ENCODE measurements at places on chromosomes 12 and 14.

GRCh38 chr12:25785134-25785533 lies 173.3 kb upstream of the RASSF8 start:
- no peak for DNase-seq

GRCh38 chr12:55385891-55386290 lies 14.4 kb upstream of the OR6C65 start:
- DNase-seq = no peak

- no peak for DNase-seq
These were observed 143.8 kb upstream of the VASH1 start for GRCh38 chr14:76617440-76617839.

DNA sequence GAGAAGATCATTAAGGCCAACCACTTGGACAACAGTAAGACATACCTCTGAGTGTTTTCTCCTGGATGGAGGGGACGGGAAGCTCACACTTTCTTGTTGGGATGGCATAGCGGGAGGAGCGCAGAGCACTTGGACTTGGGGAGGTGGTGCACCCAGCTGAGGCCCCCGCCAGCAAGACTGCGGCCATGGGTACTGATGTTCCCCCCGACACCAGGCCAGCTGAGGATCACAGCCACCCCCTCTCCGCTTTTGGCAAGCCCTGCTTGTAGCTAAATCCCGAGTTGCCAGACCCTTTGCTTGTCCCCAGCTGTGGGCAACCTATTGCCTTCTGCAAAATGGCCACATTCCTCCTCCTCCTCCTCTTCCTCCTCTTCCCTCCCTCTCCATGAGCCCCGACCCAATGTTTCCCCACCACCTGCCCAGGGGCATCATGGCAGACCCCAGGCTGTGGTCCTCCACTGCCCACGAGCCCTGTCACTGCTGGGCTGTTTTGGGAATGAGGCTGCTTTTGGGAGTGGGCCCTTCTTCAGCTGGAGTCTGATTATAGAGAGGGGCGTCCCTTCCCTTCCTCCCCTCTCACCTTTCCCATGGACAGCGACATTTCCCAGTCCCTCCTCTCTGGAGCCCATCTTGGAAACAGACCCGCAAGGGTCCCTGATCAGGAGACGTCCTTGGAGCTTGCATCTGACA lies 62.8 kb downstream of the PRMT8 start:
- DNase-seq = no peak

DNA sequence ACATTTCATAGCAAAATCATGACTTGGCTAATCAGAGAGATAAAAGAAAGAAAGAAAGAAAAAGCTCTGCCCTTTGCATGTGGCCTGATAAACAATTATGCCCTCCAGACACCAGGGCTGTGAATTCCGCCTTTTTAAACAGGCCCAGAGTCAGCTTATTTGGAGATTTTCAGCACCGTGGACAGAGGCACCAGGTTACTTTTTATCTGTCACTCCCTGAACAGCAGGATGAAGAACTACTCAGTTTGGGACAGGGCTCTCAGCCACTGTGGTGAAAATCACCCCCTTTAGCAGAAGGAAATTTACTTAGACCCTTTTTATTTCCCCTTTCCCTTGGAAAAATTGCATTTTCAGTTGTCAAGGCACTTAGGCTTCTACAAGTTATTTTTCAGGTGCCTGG lies 359.9 kb downstream of the NRXN3 start:
- no peak for DNase-seq

- no peak for DNase-seq
These were observed 71.4 kb downstream of the RIC8B start for GRCh38 chr12:106845902-106846301.

- no peak for DNase-seq
These were observed 4.8 kb downstream of the CD163 start for GRCh38 chr12:7498809-7499208.

DNA sequence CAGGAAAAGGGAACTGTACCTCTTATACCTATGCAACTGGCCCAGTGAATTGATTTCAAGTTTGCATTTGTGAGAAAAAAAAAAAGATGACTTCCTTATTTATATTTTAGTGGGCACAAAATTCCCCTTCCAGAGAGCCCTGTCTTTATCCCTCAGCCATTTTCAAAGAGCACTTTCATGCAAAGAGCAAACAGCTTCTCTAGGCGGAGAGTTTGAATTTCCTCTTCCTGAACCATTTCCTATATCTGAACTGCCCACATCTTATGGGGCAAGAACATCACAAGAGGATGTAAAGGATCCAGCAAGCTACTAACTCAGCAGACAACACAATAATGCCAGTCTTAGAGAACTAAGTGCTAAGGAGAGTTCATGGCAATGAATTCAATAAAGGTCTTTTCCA lies 22.3 kb upstream of the PLXNC1 start:
- DNase-seq = peak; percentile 8

GRCh38 chr12:103839609-103840461 lies 1.2 kb downstream of the NT5DC3 start:
- no peak for DNase-seq

DNA sequence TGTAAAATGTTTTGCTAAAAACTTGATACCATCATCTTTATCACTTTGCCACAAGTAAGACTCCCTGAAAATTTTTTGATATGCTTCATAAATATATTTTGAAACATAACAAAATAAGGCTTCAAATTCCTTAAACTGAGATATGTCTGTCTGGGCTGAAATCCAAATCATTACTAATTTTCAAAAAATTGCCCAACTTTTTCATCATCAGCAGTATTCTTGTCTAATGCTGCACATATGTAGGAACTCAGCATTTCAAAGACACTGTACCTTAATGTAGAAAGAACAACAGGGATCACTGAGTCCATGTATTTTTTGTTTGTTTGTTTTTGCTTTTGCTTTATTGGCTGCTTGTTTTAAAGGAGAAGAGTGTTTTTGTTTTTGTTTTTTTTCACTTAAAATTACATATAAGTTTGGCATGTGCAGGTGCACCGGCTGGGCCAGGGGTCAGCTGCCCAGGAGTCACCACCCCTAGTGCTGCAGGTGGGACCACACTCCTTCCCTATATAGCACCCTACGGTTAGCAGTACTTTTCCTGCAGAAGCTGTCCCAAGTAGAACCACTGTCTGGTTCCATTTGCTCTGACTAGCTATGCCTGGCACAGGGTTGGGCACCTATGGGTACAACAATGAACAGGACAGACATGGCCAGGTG lies 231.2 kb downstream of the PIK3C2G start:
- DNase-seq = no peak

DNA sequence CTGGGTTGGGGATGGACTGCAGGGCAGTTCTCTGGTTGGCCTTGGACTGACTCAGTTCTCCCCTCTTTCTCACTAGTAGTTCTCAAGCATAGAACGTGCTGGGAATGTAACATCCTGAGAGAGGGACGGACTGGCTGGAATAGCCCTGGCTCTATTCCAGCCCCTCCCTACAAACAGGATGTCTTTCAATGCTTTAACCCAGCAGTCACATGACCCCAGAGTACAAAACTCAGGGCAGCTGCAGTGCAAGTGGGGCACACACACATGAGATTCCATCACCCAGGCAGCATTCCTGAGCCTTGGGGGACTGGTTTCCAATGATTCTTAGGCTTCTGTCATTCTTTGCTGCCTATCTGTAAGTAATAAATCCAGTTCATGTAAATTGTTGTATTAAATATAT lies 1.6 kb upstream of the ACOT6 start:
- no peak for DNase-seq

DNA sequence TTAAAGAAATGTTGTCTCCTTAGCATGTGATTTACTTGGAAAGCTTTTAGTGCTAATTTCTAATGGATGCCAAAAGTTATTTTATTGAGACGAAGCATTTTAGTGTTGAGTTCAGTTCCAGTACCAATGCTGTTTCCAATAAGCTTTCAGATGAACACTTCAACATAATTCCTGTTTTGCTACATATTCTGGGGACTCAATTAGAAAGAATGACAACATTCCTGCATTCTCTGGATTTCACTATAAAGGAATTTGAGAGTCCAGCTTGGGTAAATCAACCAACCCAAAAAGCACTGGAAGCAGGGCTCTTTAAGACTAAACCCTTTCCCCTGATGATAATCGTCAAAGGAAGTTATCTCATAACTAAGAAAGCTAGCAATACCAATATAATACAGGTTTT lies 353.0 kb upstream of the TMTC1 start:
- DNase-seq = no peak

DNA sequence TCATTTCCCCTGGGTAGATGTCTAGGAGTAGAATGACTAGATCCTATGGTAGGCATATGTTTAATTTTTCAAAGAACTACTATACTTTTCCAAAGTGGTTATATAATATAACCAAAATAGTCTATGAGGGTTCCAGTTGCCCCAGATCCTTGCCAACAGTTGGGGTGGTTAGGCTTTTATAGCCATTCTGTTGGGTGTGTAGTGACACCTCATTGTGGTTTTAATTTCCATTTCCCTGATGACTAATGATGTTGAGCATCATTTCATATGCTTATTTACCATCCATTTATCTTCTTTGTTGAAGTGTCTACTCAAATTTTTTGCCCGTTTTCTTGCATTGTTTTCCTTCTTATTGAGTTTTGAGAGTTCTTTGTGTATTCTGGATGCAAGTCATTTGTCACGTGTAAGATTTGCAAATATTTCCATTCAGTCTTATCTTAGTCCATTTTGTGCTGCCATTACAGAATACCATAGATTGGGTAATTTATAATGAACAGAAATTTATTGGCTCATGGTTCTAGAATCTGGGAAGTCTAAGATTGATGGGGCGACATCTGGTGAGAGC lies 4.7 kb downstream of the SYNE2 start:
- peak; percentile 78 for DNase-seq

DNA sequence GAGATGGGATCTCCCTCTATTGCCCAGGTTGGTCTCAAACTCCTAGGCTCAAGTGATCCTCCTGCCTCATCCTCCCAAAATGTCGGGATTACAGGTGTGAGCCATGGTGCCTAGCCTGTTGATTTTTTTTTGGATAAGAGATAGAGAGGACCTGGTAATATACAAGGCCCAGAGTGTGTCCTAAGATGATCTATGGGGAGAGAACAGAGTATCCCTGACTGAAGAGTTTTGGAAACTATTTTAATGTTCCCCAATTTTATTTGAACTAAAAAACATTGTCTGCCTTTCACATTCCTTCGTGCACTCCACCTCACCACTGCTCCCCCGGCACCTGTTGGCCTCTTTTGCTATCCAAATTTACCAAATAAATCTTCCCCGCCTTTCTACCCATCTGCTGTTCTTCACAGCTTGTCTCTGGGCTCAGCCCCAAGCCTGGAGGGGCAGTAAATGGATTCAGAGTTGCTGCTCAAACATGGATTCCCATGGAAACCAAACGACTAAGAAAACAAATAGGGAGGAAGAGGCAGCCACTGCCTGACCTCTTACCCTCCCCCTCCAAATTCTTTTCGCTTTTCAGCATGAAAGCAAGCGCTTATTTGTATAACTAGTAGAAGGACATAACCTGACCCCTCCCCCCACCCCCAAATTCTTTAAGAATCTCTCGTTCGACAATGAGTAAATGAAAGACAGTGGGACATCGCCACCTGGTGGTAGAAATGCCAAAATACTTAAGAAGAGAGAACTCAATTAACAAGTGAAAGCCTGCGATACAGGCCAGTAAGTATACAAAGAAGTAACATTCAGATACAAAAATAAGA lies 22.6 kb downstream of the OR10G3 start:
- DNase-seq = peak; percentile 87

GRCh38 chr14:61712137-61712536 lies 16.8 kb downstream of the HIF1A start:
- DNase-seq = no peak

GRCh38 chr12:53972152-53972702 lies 699 bp upstream of the HOXC11 start:
- no peak for DNase-seq

GRCh38 chr12:105359856-105360255 lies 29.4 kb downstream of the C12orf75 start:
- DNase-seq = no peak

DNA sequence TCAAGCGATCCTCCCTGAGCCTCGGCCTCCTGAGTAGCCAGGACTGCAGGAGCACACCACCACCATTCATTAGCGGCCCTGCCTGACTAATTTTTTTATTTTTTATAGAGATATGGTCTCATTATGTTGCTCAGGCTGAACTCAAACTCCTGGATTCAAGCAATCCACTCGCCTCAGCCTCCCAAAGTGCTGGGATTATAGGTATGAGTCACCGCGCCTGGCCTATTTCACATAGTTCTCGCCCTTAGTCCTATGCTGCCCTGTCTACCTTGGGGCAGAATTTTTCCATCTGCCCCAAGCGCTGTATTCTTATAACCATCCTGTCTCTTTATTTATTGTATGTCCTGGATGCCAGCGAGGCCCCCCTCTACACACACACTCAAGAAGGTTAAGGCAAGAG lies 50.9 kb upstream of the BCL2L14 start:
- no peak for DNase-seq

- no peak for DNase-seq
These were observed 1.2 kb downstream of the ZNF410 start for GRCh38 chr14:73887694-73888459.

GRCh38 chr14:20684662-20685456 lies 499 bp downstream of the RNASE4 start:
- DNase-seq = no peak

- no peak for DNase-seq
These were observed 87.9 kb downstream of the DAD1 start for GRCh38 chr14:22500954-22501726.

DNA sequence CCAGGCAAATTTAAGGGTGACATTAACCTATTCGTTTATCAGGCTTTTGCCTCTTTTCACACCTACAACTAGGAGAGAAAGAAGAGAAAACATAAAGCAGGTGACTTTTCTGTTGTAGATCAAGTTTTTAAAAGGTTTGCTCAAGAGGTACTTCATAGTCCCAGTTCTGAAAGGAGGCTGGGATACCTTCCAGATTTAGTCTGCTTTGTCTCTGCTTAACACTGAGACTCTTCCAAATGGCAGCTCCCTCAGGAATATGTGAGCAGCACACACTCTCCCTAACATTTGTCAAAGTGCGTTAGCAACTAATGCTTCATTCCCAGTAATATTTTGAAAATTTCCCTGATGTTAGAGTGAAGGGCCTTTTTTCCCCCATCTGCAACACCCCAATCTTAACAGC lies 133.7 kb upstream of the RASSF8 start:
- DNase-seq = no peak

DNA sequence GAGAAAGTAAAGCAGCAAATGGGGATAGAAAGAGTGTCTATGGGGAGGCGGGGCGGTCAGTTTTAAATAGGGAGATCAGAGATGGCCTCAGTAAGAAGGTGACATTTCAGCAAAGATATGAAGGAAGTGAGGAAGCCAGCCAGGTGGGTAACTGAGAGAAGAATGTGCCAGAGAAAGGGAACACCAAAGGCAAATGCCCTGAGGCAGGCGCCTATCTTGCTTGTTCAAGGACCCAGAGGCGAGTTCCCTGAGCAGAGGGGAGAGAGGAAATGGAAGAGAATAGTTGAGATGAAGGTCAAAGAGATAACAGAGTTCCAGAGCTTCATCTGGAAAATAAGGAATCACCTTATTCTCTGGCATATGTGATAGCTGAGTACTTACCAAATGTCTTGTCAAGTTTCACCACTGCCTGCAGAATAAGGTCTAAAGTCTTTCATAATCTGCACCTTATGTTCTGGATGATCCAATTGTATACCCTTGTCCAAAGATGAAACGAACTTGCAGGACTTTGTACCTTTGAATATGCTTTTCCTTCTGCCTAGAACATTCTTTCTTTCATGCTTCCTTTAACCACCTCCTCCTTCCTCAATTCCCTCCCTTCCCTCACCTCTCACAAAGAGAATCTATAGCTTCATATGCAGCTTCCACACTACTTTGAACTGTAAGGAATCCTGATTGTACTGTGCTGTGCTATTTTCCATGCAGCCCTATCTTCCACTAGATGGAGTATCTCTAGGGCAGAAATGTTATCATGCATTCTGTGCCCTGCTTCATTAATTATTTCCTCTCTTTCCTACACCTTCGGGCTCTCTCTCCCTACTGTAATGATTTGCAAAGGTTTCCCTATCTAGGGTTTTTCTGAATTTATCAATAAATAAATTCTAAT lies 38.5 kb downstream of the GNPTAB start:
- peak; percentile 21 for DNase-seq

Measured in CD4-positive, alpha-beta T cell treated with Interleukin-10 for 1 hour (primary cell).